ENCODE measurements at places on chromosomes 16 and 17. TPM values are rescaled to one million over a fixed set of nuclear protein-coding genes. Genes with fewer than 3 reads are reported as not detected.

DNA sequence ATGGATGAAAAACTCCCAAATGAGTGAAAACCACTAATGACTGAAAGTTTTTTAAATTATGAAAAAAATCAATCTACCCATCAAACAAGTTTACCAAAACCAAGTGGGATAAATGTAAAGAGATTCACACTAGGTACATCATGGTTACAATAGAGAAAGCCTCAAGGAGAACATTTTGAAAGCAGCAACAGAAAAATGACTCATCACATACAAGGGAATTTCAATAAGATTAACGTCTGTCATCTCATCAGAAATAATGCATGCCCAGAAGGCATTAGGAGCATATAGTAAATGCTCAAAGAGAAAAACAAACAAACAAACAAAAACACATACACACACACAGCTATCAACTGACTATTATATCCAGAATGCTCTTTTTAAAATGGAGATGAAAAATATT, 261.8 kb upstream of the KIF2B start:
- no peak for DNase-seq

- no peak for DNase-seq
Observed at GRCh38 chr17:1271030-1271423, 783 bp downstream of the BHLHA9 start.

Gene PRR29
- total RNA-seq, result 0.47 TPM

DNA sequence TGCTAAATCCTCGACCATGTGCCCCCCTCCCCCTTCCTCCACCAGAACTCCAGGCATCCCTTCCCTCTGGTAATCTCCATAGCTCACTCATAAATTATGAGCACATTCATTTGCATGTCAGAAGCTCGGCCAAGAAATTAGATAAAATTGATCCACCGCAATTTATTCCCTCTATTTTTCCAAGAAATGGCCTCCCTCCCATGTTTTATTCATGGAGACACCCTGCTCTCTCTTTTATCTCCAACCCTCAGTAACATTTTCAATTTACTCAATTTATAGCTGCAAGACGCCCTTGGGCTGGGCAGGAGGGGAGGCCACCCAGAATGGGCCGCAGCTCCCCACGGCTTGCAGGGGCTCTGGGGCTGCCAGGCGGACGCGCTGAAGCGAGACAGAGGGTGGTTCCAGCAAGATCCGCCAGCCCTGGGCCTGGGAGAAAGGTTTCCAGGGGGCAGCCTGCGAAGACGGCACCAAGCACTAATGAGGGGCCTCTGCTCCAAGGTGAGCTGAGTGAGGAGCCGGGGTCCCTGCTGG, 54.7 kb upstream of the ZNF423 start:
- no peak for DNase-seq

DNA sequence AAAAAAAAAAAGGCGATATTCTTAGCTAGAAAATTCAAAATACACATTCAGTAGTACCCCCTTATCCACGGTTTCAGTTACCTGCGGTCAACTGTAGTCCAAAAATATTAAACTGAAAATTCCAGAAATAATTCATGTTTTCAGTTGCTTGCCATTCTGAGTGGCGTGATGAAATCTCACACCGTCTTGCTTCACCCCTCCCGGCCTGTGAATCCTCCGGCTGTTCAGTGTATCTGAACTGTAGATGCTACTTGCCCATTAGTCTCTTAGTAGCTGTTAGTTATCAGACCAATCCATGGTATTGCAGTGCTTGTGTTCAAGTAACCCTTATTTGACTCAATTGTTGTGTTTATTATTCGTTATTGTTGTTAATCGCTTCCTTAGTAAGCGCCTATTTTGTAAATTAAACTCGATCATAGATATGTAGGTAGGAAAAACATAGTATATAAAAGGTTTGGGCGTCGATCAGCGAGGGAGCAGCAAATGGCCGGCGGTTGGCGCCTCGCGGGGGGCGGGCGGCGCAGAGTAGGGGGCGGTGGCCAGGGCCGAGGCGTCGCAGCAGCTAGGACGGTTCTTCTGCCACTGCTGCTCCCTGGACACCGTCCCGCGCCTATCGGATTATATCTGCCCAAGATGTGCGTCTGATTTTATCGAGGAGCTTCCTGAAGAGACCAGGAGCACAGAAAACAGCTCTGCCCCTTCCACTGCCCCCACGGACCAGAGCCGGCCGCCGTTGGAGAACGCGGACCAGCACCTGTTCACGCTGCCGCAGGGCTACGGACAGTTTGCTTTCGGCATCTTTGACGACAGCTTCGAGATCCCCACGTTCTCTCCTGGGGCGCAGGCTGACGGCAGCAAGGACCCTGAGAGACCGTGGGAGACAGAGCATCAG, 39.8 kb upstream of the AKAP1 start:
- no peak for DNase-seq

- DNase-seq, result no peak
Observed at GRCh38 chr16:15141586-15141985, 47.5 kb upstream of the RRN3 start.

Gene CDRT15L2
- not detected for total RNA-seq

- DNase-seq, result no peak
Observed at GRCh38 chr16:12392585-12393091, 411.0 kb downstream of the CPPED1 start.

Gene ABCC11
- not detected for total RNA-seq

GRCh38 chr16:3479654-3480216, 15.6 kb downstream of the C16orf90 start:
- DNase-seq, result no peak

Gene REXO5
- total RNA-seq, result 11.7 TPM

GRCh38 chr17:17883801-17884200, 47.0 kb upstream of the SREBF1 start:
- no peak for DNase-seq

Gene MT1A
- 2.1 TPM for total RNA-seq

DNA sequence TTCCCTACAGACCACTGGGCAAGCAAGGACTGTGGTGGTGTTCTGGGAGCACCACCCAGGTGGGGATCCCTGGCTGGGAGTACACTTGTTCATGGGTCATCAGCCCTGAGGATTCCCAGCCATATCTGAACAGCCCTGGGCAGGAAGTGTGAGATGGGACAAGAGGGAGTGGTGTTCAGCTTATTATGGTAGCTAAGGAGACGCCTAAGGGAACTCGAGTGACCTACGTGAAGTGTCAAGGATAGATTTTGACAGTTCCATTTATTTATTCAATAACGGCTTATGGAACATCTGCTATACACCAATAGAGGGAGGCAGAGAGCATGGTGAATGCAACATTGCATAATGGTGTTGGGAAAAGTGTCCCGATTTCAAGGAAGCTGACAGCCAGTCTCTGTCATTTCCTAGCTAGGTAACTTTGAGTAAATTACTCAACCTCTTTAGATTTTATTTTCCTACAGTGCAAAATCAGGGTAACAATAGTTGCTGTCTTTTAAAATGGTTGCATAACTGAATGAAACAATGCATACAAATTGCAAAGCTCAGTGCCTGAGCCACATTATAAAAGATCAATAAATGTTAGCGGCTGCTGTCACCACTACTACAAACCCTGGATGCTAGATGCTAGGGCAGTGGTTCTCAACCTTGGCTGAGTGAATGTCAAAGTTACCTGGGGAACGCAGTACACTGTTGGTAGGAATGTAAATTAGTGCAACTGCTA, 534.1 kb downstream of the GRIN2A start:
- DNase-seq, result no peak

- DNase-seq, result no peak
Observed at GRCh38 chr17:11638700-11639265, 40.5 kb downstream of the DNAH9 start.

DNA sequence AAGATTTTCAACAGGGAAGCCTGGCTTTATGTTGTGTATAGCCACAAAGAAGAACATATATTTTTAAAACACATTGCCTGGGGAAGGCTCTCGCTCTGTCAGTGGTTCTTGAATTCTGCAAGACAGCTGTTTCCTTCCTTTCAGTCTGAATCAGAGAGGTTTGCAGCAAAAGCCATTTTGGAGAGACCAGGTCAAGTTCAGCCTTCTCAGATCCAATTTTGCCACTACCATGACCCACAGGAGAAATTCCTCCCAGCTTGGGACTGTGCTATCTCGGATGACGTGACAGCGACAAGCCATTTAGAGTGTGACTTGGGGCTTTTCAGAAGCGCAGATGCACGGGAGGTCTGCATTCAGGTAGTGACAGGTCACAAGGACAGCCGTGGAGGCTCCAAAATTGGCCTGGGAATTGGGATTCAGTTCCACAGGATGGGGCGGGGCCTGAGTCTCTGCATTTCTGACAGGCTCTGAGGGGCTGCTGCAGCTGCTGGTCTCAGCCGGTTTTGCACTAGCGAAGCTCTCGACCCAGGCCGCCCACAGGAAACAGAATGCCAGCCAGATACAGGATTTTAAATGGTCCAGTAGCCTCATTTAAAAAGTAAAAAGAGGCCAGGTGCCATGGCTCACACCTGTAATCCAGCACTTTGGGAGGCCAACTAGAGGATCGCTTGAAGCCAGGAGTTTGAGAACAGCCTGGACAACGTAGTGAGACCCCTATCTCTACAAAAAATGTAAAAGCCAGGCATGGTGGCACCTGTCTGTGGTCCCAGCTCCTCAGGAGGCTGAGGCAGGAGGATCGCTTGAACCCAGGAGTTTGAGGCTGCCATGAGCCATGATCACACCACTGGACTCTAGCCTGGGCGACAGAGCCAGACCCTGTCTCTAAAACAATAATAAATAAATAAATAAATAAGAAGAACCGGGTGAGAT, 196.6 kb upstream of the CIBAR2 start:
- peak; percentile 64 for DNase-seq

DNA sequence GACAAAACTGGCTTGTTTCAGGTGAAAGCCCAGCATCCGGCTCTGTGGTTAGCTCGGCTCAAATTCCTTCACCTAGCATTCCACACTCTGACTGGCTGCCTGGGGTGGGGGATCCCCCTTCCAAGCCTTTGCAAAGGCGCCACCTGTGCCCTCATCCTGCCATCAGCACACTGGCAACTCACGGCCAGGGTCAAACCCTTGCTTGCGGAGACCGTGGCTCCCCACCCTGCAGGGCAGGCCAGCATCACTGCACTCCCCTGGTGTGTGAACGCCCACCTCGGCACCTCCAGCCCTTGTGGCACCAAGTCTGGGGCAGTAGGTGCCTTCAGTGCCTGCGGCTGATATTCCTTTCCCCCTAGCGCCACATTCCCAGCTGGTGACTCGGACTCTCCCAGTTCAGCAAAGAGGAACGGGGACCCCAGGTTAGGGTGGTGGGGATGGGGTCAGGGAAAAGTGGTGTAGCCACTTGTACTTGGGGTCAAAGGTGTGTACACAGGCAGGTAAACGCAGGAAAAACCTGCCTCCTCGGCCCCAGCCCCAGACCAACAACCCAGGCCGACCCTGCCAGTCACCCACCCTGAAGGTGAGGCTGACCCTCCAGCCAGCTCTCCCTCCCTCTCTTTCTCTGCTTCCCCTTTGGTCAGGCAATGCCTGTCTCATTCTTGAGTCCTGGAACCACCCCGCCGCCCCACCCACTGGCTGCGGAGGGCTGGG, 1.1 kb downstream of the FLII start:
- DNase-seq, result peak; percentile 68

GRCh38 chr17:14282726-14283125, 18.2 kb upstream of the HS3ST3B1 start:
- no peak for DNase-seq

GRCh38 chr16:78844682-78845081, 745.2 kb downstream of the WWOX start:
- DNase-seq, result no peak

GRCh38 chr16:85880861-85881260, 18.1 kb upstream of the IRF8 start:
- DNase-seq, result no peak

Gene KRT33A
- total RNA-seq, result not detected
